SIG-M5 (cell line): ENCODE measurements at places on chromosomes 11 and 22.

GRCh38 chr22:40965936-40966725 lies 15.0 kb downstream of the RBX1 start:
- no peak for DNase-seq

- DNase-seq: no peak
Measured at GRCh38 chr11:128931668-128932067, 11.0 kb downstream of the TP53AIP1 start.

DNA sequence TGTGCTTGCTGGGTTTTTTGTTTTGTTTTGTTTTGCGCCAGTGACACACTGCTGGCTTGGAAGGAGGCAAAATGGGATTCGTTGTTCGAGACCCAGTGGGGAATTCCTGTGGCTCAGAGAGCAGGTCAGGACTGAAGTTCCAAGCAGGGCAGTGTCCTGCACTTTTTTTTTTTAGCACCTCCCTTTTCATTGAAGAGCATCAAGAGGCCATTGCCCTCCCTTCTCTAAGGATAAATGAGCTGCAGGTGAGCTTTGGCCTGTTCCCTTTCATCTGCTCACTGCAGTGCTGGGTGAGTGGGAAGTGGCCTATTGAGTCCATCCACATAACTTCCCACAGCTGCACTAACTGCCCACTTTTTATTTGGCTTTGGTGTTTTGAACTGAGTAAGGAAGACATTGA lies 87.8 kb downstream of the ARHGAP42 start:
- no peak for DNase-seq

DNA sequence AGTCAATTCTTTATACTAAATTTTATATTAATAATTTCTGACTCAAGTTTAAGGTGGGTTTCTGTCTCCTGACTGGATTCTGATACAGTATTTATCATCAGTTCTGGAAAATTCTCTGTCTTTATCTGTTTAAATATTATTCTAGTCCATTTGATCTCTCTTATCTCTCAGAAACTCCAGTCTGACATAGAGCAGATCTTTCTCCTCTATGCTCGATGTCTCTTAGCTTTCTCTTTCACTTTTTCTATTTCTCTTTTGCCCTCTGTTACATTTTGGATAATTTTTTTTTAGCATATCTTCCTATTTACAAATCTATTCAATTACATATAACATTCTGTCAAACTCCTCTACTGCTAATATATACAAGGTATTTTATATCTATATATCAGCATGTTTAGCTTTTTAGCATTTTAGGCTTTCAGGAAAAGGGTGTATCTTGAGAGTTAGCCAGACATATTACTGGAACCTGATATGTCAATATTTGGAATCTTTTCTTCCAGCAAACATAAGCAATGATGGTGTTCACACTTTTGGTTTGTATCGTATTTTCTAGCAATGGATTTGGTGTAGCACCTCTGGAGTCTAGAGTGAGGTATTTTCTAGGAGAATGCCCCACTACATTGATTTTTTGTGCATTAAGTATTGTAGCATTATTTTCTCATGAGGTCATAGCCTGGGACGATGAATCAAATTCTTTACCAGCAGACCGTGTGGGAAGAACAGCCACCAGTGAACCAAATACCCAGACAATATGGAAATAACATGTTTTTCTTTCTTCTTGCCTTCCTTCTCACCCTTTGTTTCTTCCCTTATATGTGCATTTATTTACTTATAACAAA lies 4.1 kb upstream of the NNMT start:
- DNase-seq: no peak

GRCh38 chr11:65185869-65186341 lies 4.2 kb downstream of the CAPN1 start:
- no peak for DNase-seq

DNA sequence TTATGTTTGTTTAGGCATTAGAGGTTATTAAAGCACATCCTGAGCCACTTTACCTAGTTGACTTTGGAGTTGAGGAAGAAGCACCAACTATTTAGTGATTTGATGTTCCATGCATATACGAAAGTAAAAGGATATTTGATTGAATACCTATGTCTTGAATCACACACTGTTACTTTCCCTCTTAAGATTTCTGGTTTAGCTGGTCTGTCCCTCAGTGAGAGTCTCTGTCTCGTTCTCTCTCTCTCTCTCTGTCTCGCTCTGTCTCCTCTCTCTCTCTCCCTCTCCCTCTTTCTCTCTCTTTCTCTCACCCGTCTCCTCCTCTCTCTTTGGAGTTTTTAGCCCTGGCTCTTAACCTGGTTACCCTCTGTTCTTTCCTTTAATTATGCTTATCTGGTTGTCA lies 11.0 kb downstream of the CTNND1 start:
- no peak for DNase-seq

GRCh38 chr11:133234883-133235282 lies 297.4 kb downstream of the OPCML start:
- DNase-seq: no peak

GRCh38 chr22:42969348-42969975 lies 45.5 kb downstream of the PACSIN2 start:
- no peak for DNase-seq

DNA sequence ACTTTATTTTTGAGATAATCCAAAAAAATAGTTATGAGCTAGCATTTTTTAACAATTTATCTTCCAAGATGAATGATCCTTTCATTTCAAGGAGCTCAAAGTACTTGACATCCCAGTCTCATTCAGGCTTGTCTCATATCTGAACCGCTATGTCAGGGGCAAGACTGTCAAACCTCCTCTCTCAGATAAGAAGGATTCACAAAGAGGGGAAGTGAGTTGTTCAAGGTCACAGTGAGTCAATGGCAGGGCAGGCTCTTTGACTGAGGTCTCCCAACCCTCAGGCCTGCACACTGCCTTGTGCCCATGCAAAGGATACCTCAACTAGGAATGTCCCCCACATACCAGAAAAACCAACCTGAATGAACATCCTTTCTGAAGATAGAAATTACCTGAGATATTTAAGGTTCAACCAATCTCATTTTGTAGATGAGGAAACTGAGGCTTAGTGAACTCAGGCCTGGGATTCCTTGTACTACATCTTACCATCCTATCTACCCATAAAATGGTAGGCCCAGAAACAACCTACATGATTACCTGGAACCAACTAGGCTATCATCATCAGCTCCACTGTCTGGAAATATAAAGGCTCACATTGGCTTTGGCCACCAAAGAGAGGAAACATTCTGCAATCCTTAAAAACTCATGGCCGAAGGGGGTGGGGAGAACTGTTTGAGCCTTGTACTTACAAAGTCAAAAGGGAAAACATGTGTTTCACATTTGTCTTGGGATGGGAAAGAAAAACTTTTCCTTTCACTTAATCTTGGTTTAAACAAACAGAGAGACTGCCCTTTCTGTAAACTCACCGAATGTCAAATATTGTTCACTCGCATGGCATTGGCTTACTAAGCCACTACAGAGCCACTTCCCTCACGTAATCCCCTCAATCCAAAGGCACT lies 51.1 kb downstream of the LIF start:
- DNase-seq: no peak

GRCh38 chr11:134283461-134284230 lies 7.5 kb downstream of the GLB1L3 start:
- DNase-seq: no peak

- no peak for DNase-seq
Measured at GRCh38 chr11:85801527-85801926, 9.4 kb downstream of the SYTL2 start.

DNA sequence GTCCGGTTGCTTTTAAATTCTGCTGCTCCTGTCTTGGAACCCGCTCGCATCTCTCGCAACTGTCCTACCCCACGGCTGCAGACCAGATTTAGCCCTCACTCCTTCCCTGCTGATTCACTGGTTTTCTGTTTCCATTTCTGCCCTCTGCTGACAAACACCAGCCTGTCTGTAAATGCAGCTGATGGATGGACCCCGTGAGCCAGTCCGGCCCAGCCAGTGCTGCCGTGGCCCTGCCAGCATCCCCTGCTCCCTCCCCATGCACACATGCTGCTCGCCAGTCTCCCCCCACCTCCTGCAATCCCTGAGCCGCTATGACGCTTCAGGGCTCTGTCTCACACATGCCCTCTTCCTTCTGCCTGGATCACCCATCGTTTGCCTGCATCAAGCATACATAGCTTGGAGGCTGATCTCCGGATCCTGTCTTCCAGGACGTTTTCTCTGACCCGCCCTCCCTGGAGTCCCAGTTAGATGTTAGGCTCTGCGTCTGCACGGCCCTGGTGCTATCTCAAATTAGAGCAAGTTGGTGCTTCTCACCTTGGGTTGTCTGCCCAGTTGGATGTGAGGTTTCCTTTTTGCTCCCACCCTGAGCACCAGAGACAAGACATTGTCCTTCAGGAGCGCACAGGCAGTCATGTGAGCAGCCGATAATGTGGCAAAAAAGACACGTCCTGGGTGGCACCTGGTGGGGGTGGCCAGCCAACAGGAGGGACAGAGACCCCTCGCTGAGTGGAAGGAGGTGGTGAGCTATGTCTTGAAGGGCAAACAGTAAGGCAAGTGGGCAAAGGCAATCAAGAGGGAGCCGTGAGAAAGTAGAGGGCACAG lies 4.3 kb upstream of the ACR start:
- DNase-seq: no peak

- DNase-seq: no peak
Measured at GRCh38 chr11:71164186-71164585, 88.2 kb downstream of the SHANK2 start.

DNA sequence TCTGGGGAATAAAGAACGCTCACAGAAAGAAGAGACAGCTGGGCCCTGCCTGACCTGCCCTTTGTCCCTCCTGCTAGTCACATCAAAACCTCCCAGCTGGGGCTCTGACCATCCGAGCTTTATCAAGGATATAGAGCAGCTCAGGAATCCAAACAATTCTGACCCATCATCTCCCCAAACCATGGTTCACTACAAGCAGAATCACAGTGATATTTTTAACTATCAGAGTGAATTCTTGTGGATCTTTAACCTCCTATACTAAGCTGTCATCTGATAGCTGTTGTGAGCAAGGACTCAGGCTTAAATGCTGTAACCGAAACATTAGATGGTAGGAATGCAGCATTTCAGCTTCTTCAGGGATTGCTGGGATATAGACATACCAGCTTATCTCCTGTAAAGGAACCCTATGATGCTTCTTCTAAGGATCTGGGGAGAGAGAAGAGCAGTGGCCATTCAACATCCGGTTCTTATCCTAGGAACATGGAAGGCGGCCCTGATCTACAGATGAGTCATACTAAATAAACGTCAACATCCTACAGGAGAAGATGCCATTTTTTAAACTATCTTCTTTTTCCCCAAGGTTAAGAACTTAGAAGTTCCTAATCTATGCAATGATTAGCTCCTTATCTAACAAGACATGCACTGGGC lies 84.7 kb upstream of the AKIP1 start:
- DNase-seq: no peak

- DNase-seq: no peak
Measured at GRCh38 chr11:26703411-26704191, 18.3 kb downstream of the SLC5A12 start.

DNA sequence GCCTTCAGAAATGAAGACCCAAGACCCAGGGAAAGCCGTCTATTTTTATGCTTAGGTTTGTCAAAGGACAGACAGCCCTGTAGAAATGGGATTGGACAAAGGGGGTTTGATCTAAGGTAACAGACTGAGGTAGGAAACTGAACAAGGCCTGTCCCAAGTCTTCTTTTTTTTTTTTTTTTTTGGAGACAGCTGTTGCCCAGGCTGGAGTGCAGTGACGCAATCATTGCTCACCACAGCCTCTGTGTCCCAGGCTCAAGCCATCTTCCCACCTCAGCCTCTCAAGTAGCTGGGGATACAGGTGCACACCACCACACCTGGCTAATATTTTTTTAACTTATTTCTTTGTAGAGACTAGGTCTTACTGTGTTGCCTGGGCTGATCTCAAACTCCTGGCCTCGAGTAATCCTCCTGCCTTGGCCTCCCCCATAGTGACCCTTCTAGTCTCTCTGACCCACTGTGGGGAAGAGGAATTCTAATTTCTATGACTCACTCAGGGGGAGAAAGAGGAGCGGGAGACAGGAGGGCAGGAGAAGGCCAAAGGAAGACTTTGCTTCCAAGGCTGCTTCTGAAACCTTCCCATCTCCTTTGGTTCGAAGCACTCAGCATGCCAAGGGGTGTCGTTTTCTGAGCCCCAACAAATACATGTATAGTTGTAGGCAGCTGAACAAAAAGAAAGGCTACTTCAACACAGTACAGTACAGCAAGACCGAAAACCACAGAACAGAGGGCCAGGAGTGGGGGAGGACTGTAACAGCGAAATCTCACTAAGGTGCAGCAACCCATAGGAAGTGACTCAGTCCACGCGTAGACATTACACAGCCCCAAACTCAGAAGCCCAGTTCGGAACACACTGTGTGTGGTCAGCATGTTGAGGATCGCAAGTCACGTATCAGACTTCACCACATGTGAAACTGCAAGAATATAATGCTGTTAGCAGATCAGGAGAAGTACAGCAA lies 872 bp downstream of the TMA7B start:
- no peak for DNase-seq

- no peak for DNase-seq
Measured at GRCh38 chr11:93573184-93573583, 30.0 kb upstream of the SMCO4 start.

DNA sequence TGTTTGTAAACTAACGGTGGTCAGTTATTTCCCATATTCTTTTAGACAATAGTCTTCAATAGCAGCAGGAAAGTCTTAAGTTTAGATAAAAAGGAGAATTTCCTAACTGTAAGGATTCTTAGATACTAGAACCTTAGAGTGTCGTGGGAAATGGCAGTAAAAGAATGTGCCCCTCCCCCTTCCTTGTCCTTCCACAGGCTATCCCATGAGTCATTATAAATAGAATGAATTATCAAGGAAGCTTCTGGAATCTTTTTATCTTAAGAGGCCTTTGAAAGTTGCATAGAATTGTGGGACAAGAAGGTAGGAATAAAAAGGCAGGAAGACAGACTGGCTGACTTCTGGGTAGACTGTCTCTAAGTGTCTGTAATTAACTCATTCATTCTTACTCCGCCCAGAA lies 165.2 kb upstream of the TBCEL start:
- no peak for DNase-seq

DNA sequence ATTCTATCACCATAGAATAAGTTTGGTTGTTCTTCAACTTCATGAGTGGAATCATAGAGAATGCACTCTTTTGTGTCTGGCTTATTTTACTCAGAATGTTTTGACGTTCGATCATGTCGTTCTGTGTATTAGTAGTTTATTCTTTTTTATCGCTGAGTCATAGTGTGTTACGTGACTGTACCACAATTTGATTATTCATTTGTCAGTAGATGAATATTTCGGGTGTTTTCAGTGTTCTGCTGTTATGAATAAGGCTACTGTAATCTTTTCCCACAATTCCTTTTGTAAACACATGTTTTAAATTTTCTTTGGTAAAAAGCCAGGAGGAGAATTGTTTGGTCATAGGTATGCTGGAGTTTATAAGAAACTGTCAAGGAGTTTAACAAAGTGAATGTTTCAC lies 279.9 kb upstream of the B3GAT1 start:
- no peak for DNase-seq

- DNase-seq: no peak
Measured at GRCh38 chr22:24925586-24926427, 20.7 kb downstream of the LHFPL7 start.

DNA sequence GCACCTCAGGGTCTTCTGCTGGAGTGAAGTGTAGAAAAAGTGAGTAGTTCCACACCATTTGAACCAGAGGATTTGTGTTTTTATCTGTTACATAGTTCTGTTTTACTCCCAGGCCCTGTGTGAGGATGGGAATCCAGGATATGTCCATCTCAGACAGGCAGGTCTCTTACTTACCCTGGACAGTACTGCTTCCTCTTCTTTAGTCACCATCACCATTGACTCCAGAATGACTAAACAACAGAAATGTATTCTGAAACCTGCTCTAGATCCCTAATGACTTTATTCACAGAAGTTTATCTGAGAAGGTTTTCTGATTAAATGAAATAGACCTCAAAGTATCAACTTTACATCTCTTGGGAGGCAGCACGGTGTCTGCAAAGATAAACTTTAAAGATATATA lies 33.6 kb downstream of the CYP2R1 start:
- no peak for DNase-seq

GRCh38 chr11:502288-503178 lies 4.5 kb downstream of the RNH1 start:
- no peak for DNase-seq
